ENCODE measurements at places on chromosomes 16 and 17. TPM values are rescaled to one million over a fixed set of nuclear protein-coding genes. Genes with fewer than 3 reads are reported as not detected.

TMEM238L gene
- not detected for total RNA-seq

P2RX5 gene
- 23.5 TPM for total RNA-seq

CNGB1 gene
- 0.49 TPM for total RNA-seq

C16orf54 gene
- total RNA-seq: not detected

C16orf78 gene
- not detected for total RNA-seq

Data from A549 treated with Mapracorat at 1 μM for 4 hours (cell line).